ENCODE measurements at places on chromosomes 1 and 21. TPM values are rescaled to one million over a fixed set of nuclear protein-coding genes. Genes with fewer than 3 reads are reported as not detected.

DNA sequence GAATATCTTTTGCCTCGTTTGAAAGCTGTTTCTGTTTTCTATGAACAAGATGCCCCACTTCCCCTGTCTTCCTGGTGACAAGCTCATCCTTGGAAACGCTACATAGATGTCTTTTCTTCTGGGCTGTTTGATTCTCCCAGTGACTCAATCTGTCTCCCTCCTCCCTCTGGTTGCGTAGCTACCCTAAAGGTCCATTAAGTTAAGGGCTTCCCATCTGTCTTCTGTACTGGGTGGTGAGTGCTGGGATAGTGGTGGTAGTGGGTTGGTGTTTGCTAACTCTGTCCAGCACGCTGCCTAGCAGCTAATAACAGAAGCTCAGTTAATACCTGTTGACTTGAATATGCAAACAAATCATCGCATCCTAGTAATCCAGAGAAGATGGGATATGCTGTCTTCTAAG is 50.2 kb upstream of the GCLM start:
- no peak for DNase-seq
- no peak overlapping the region for H3K27ac ChIP-seq
- no peak overlapping the region for H3K4me3 ChIP-seq
- H3K4me1 ChIP-seq = no peaks in the 10 kb centered on the region

- no peaks in the 10 kb centered on the region for H3K4me1 ChIP-seq
- no peaks in the 10 kb centered on the region for H3K27me3 ChIP-seq
- DNase-seq = no peak
- H3K36me3 ChIP-seq = peaks cover 26% of the 10 kb centered on the region
- H3K4me3 ChIP-seq = no peak overlapping the region
Observed at GRCh38 chr1:109598655-109599054, 20.8 kb downstream of the GNAT2 start.

- no peak overlapping the region for H3K27ac ChIP-seq
- H3K36me3 ChIP-seq = no peaks in the 10 kb centered on the region
- peaks cover 82% of the 10 kb centered on the region for H3K4me1 ChIP-seq
Observed at GRCh38 chr1:41724248-41724647, 194.5 kb downstream of the HIVEP3 start.

DNA sequence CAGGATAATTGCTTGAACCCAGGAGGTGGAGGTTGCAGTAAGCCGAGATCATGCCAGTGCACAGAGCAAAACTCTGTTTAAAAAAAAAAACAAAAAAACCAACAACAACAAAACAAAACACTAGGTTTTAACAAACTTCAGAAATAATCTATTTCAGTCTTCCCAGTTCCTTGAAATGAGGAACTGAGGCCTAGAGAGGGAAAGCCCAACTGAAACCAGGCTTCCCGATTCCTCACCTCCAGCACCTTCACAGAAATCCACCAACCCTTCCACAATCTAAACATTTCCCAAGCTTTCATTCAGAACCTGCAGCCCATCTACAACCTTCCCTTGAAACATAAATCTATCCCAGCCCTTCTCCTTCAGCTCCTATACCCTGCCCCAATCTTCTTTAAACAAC is 612 bp upstream of the CD52 start:
- H3K4me3 ChIP-seq = peak overlapping the region; percentile 96
- H3K27me3 ChIP-seq = no peaks in the 10 kb centered on the region
- peak overlapping the region; percentile 98 for H3K27ac ChIP-seq
- peaks cover 91% of the 10 kb centered on the region for H3K4me1 ChIP-seq

DNA sequence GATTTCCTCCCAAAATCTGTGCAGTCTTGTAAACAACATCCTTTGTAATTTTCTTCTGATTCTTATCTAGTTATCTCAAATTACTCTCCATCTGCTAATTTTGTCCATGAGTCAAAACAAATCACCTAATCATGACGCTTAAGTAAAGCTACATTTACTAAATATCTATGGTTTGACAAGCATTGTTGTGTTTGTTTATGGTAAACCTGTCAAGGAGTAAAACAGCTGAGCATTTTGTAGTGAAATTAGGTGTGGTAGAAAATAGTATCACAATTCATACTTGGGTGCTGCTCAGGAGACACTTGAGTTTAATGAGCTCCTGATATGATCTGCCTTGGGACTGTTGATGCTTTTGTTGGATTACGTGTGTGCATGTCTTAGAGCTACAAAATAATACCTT is 11.6 kb downstream of the TIPRL start:
- no peak overlapping the region for H3K27ac ChIP-seq
- H3K4me1 ChIP-seq = no peaks in the 10 kb centered on the region
- no peak for DNase-seq
- no peak overlapping the region for H3K4me3 ChIP-seq
- H3K36me3 ChIP-seq = peaks cover 72% of the 10 kb centered on the region
- no peaks in the 10 kb centered on the region for H3K27me3 ChIP-seq

DNA sequence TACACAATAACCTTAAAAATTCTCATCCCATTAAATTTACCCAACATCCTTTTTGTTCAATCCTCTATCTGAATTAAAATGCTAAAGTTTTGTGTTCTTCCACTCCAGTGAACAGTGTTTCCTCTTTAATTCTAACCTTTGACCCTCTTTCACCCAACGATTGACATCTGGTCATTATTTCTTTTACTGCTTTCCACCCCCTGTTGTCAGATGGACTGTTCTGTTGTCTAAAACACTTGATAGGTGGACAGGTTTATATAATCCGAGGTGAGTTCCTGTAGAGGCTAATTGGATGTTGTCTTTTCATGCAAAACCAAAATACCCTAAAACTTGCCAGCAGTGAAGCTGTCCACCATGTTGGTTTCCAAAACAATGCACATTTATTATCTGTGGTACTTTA is 73.4 kb upstream of the SERTAD4 start:
- H3K4me1 ChIP-seq = no peaks in the 10 kb centered on the region
- H3K4me3 ChIP-seq = no peak overlapping the region
- no peaks in the 10 kb centered on the region for H3K27me3 ChIP-seq
- DNase-seq = no peak
- no peaks in the 10 kb centered on the region for H3K36me3 ChIP-seq

DNA sequence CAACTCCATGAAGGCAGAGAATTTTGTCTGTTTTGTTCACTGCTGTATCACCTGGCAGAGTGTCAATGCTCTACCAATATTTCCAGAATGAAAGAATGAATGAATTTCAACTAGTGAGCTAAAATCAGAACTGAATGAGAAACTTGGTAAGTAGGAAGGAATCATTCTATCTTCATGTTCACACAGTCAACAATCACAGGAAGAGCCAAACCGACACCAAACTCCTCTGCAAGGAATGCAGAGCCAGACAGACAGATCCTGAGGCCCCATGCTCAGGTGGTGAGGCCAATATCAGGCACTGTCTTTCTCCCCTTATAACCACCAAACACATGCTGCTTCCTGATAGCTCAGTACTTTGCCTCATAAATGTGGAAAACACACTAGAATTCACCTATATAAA is 139.1 kb downstream of the SLC45A1 start:
- H3K36me3 ChIP-seq = peaks cover 33% of the 10 kb centered on the region
- peaks cover 40% of the 10 kb centered on the region for H3K4me1 ChIP-seq
- no peak overlapping the region for H3K27ac ChIP-seq

DNA sequence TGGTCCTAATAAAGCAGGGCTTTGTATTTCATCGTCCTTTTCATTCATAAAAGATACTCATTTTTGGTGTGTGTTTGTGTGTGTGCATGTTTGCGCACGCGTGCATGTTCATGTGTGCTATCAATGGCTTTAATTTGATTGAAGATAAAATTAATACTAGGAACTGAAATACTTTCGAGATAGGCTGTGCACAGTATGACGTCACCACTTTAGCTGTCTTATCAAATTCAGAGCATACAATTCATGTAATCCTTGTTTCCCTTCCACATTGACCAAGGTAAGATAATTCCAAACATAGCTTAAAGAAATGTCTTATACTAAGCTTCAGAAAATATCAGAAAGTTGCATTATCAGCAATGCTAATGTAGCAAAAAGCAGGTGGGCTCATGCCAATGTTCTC is 113.6 kb upstream of the CYYR1 start:
- H3K4me1 ChIP-seq = no peaks in the 10 kb centered on the region
- DNase-seq = no peak
- H3K27me3 ChIP-seq = no peaks in the 10 kb centered on the region
- no peak overlapping the region for H3K27ac ChIP-seq
- no peak overlapping the region for H3K4me3 ChIP-seq

DNA sequence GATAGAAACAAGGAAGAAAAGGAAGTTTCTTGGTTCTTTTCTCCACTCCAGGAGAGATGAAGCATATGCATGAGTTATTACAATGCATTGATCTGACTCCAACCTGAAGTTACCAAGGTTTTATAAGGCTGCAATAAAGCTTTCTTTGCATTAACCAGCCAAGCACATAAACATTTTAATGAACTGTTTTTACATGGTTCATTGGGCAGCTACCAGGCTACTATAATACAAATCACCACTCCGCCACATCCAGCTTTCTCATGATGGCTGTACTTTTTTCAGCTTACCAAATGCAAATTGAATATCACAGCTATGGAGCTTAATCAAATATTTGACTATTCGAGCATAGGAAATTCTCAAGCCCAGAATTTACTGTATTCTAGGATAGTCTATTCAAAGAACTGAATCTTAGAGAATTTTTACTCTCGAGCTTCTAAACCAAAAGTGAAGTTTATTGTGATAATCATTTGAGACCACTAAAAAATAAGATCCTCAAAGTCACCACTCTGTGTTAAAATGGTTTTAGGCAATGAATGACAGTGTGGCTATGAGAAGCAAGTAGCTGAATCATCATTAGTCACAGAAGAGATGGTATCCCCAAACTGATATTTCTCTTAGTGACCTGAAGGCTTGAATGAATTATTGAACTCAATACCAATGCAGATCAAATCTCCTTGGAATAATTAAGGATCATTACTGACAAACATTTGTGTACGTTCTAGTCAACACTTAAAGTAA is 58.6 kb upstream of the ZNF281 start:
- H3K4me3 ChIP-seq = no peak overlapping the region

- no peaks in the 10 kb centered on the region for H3K36me3 ChIP-seq
- H3K4me1 ChIP-seq = peaks cover 7% of the 10 kb centered on the region
Observed at GRCh38 chr1:77275194-77275593, 6.6 kb upstream of the AK5 start.

Gene PROK1
- total RNA-seq = not detected

Gene EPHB2
- total RNA-seq = 0.13 TPM

DNA sequence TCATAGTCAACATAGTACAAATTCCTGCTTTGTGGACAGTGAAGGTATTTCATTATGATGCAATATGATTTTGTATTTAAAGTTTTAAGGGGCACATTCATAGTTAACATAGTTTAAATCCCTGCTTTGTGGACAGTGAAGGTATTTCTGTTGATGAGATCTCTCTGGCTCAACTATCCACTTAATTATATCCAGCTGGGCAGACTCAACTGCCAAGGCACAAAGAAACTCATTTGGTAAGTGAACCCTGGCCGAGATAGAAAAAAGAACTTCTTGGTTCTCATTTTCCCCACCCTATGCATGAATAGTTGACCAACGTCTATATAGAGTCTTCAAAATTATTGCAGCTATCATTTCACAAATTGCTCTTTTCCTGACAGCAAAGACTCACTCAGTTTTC is 1194.6 kb downstream of the NCAM2 start:
- DNase-seq = no peak
- no peaks in the 10 kb centered on the region for H3K36me3 ChIP-seq
- no peak overlapping the region for H3K27ac ChIP-seq
- H3K4me1 ChIP-seq = no peaks in the 10 kb centered on the region
- H3K27me3 ChIP-seq = no peaks in the 10 kb centered on the region

DNA sequence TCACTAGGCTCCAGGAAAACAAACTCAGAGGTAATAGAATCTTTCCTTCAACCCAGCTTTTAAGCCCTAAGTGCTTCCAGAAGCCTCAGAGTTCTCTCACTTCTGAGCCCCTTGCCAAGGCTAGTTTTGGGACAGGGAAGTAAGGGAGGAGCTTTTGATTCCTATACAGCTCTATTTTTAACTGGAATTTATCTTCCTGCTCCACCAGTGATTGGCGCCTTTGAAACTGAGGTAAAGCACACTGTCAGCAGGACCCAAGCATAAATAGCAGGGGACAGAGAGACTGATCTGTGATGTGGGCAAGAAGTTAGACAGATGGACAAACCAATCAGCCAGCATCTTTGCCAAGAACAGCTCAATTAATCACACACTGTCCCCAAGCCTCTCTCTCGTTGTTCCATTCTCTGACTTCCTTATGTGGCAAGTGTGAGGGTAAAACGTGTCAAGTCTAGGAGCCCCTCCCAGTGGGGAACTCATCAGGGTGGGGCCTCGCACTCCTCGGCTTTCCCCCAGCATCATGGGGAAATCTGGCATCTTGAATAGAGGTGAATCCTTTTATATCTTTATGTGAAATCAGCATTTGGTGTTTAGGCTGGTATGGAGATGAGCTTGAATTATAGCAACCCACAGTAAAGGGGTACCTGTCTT is 40.2 kb upstream of the MPZL1 start:
- H3K27me3 ChIP-seq = no peaks in the 10 kb centered on the region
- peak overlapping the region; percentile 25 for H3K4me3 ChIP-seq
- peaks cover 48% of the 10 kb centered on the region for H3K36me3 ChIP-seq
- peaks cover 16% of the 10 kb centered on the region for H3K4me1 ChIP-seq

GRCh38 chr1:100565937-100566699 is 28.2 kb downstream of the GPR88 start:
- H3K36me3 ChIP-seq = no peaks in the 10 kb centered on the region
- peaks cover 6% of the 10 kb centered on the region for H3K27me3 ChIP-seq
- no peak for DNase-seq
- no peak overlapping the region for H3K4me3 ChIP-seq
- H3K4me1 ChIP-seq = peaks cover 8% of the 10 kb centered on the region

Gene SLC16A1
- 17.8 TPM for total RNA-seq

DNA sequence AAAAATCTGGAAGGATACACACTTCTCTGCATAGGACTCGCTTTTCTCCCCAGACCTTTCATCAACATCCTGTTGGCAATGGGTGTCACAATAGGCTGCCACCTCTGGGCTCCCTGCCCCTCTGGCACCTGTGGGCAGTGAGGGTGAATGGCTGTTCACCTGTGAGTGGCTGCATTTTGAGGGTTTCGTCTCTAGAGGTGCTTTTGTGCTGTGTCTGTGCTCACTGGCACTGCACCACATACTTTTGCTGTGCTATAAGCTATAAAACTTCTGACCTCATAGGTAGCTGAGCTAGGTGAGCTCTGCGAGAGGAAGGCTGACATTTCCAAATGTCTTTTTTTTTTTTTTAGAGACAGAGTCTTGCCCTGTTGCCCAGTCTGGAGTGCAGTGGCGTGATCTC is 35.9 kb downstream of the SLC30A1 start:
- H3K27ac ChIP-seq = no peak overlapping the region
- no peak overlapping the region for H3K4me3 ChIP-seq
- H3K36me3 ChIP-seq = no peaks in the 10 kb centered on the region
- H3K4me1 ChIP-seq = no peaks in the 10 kb centered on the region
- peaks cover 13% of the 10 kb centered on the region for H3K27me3 ChIP-seq
